GM20000 (cell line): ENCODE measurements at places on chromosomes 7 and 10.

DNA sequence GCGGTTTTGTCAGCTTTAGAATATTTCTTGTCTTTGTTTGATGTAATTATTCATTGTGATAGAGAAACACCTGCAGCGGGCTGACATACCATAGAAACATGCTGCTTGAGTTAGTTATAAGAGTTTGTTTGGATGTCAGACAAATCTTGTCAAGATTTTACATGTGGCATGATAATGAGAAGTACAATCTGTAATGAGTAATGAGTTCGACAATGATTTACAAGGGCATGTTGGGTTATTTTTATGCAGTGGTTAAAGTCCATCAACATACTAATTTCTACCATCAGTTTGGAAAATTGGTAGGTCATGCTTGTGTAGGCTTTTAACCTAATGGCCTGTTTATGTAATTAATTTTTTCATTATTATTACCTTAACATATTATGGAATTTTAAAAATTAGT lies 31.3 kb downstream of the FZD1 start:
- DNase-seq, result no peak

DNA sequence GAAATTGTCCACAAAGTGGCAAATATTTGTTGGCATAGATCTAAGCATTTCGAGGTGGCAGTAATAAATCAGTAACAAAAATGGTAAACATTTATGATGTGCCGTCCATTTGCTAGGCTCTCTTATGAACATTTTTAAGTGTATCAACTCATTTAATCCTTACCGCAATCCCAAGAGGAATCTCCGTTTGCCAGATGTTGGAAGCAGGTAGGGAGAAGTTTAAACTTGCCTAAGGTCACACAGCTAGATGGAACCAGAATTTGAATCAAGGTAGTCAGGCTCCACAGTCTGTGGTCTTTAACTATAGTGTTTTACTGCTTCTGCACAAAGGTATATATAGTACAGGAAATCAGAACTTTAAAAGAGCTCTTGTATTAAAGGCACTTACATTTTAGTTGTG lies 2.6 kb downstream of the MKLN1 start:
- DNase-seq, result no peak

DNA sequence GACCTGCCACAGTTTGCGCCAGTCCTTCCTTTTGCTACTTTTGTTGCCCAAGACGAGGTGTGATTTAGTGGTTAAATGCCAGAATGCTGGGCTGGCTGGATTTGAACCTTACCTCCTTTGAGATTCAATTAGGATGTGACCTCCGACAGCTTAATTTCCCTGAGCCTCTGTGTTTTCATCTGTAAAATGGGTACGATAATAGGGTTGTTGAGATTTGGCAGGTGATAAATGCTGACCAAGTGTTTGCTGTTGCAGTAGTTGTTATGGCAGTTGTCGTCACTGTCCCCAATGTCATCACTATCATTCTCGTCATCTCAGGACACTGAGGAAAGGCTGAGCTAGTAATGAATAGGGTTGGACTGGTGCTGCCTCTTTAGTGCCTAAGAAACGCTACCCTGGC lies 61.1 kb downstream of the GRK5 start:
- DNase-seq, result no peak

DNA sequence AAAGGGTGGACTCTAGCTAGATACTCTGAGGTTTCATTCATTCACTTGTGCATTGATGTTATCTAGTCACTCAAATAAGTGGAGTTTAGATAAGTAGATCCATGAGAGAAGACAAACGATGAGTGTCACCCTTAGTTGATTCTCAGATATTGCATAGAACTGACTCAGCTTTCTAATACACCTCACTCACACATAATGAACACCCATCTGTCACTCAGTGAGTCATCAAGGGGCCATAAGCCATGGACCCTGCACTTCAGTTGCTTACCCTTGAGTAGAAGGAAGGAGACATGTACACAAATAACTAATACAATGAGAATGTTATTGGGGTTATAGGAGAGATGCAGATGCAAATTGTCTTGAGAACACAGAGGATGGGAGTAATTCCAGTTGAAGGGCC lies 163.8 kb downstream of the SORCS3 start:
- DNase-seq, result no peak

DNA sequence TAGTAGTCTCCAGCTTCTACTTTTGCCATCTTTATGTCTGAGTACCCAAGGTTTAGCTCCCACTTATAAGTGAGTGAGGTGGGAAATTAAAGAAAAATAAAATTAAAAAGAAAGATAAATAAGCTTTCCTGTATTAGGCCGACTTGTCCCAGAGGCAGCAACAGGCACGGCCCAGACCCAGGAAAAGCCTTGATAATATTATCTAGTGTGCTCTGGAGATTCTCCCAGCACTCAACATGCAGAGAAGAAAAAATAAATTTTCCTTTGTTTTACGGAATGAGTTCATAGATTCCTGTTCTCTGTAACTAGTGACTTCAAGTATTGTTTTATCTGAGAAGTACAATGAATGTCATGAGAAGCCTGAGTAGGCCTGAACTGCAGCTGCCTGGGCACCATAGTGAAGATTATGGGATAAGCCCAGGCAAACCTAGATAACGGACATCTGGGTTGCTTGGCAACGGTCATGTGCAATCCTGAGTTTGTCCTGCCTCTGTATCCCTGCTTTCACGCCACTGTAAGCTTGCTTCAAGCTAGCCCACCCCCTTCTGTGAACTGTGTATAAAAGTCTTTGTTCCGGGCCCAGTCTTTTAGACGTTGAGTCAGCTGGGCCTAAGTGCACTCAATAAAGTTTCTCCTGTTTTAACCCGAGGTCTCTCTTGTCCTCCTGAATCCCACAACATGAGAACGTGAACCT lies 6.4 kb downstream of the ATE1 start:
- no peak for DNase-seq

DNA sequence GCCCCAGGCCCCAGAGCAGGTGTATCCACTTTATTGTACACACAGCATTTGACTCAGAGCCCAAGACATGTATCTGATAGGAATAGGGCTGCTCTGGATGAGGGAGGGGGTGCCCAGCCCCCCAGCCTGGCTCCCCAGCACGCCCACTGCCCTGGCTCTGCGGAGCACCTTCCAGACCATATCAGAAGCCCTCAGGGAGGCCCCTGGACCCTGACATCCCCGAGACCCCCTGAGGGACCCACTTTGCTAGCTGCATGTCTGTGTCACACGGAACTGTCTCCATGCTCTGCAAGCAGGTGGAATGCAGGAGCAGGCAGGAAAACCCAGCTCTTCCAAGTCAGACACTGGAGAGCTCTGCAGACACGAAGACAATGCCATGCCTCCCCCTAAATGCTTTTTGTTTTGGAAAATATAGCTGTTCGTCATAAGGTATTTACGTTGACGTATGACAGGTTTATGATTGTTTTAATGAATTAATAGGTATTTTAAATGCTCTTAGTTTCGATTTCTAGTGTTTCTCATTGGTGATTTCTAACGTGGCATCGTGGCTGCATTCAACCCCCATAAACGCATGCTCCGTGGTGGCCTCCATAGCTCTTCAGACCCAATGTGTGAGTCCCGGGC lies 92.8 kb upstream of the INSIG1 start:
- DNase-seq, result no peak

- DNase-seq, result no peak
Observed at GRCh38 chr7:24797270-24797669, 40.0 kb upstream of the GSDME start.

- DNase-seq, result no peak
Observed at GRCh38 chr7:20541608-20542349, 73.7 kb upstream of the ABCB5 start.

DNA sequence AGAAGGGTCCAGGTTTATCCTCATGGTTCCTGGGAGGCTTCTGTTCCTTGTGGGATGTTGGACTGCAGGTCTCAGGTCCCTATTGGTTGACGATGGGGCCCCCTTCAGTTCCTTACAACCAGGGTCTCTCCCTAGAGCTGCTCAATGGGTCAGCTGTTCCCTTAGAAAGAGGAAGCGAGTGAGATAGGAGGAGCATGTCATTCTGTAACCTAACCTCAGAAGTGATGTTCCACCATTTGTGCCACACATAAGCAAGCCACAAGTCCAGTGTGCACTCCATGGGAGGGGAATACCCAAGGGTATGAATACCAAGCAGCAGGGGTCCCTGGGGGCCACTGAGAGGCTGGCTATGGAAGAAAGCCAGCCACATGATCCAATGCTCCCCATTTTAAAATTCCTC lies 192.7 kb downstream of the GATA3 start:
- DNase-seq, result no peak

- no peak for DNase-seq
Observed at GRCh38 chr7:159039716-159040115, 105.0 kb downstream of the VIPR2 start.

DNA sequence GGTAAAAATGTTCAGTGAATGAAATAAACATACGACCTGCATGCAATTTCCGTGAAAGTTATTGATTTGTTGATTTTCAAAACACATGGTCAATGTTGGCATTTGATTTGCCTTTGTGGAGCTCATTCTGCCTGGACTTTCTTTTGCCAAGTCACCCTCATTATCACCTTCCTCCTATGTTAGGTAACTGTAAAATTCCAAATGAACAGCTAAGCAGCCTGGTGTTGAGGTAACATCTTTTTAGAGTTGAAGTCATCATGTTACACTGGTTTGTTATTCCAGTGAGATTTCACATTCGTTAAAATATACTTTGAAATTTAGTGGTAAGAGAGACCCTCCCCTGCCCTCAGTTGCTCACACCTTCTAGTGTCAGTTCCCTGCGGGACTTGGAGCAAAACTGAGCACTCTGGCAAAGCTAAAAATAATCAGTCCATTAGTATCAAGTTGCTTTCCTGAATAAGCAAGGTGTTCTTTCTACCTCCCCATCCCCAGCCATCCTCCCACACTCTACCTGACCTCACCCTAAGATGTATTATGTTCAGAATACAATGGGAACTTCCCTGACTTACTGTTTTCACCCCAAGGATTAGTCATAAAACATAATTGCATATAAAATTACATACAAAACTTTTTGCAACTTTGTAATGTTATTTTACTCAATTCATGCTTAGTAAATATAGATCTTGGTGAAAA lies 283.3 kb upstream of the SEMA3A start:
- no peak for DNase-seq

- no peak for DNase-seq
Observed at GRCh38 chr7:94738071-94738470, 82.1 kb upstream of the SGCE start.

GRCh38 chr7:114663502-114663901 lies 248.9 kb downstream of the FOXP2 start:
- DNase-seq, result no peak

- DNase-seq, result no peak
Observed at GRCh38 chr10:104351061-104351702, 2.5 kb upstream of the CFAP58 start.
